LHCN-M2 (cell line): ENCODE measurements at places on chromosomes 5 and 9. TPM values are rescaled to one million over a fixed set of nuclear protein-coding genes. Genes with fewer than 3 reads are reported as not detected.
A peak's percentile ranks its signal among the peaks of the same experiment; 100 is the strongest.

Gene GPX8
- 129 and 135 TPM in 2 replicates for total RNA-seq

Gene ARHGEF37
- total RNA-seq: 0.11 and 0.45 TPM in 2 replicates

Gene LOX
- 19.5 and 26.4 TPM in 2 replicates for total RNA-seq

DNA sequence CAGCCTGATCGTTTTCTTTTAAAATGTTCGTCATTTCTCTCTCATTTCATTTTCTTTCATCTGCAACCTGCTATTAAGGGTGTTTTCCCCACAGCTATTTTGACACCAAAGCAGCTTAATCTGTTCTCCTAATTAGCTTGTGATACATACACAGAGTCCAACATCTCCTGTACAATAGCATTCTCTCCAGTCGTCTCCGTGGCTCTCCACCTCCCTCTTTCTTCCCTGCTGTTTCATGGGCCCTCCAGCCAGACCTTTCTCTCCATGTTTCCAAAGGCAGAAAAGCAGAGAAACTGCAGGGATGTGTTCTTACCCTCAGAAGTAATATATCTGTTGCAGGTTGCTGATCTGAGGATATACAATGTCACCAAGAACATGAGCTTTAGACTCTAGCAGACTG is 88.8 kb upstream of the SPOCK1 start:
- DNase-seq: no peak

- DNase-seq: no peak
Measured at GRCh38 chr5:110923971-110924370, 147.5 kb upstream of the TSLP start.

DNA sequence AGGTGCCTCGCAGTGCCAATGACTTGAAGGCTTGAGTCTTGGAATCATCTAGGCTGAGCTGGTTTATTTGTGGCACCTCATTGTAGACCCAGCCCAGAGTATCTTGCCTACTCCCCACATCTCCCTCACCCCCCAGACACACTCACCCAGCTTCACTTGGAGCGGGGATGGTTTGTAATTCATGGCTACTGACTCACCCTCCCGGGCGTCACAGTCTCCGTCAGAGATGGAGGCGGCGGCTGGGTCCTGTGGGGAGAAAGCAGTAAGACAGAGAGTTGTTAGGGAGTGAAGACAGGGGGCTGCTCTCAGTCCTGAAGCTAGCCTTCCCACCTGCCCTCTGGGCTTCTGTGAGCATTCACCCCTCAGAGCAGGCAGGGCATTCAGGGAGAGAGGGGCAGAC is 29.0 kb upstream of the MYORG start:
- peak; percentile 6 for DNase-seq

GRCh38 chr9:93709600-93710369 is 133.4 kb downstream of the PHF2 start:
- DNase-seq: peak; percentile 5

DNA sequence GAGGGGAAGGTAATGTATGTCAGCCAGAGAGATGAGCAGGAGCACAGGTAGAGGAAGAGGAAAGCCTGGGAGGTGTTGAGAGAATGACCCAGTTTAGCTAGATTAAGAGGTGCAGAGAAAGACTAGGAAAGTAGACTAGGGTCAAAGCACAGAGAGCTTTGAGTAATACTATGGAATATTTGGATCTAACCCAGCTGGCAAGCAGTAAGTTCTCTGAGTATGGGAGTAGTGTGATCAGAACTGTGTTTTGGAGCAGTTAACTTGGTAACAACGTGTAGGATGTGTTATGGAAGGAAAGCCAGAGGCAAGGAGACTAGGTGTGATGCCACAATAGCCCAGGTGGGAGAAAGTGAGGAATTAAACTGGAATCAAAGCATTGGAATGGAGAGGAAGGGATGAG is 84.9 kb upstream of the PTGER4 start:
- no peak for DNase-seq

- no peak for DNase-seq
Measured at GRCh38 chr5:68012831-68013230, 202.7 kb upstream of the PIK3R1 start.
